Dermis microvascular lymphatic vessel endothelial cell (primary cell): ENCODE measurements at places on chromosomes 12 and 14.

GRCh38 chr14:52694761-52695480 is 437 bp downstream of the ERO1A start:
- no peak for DNase-seq

DNA sequence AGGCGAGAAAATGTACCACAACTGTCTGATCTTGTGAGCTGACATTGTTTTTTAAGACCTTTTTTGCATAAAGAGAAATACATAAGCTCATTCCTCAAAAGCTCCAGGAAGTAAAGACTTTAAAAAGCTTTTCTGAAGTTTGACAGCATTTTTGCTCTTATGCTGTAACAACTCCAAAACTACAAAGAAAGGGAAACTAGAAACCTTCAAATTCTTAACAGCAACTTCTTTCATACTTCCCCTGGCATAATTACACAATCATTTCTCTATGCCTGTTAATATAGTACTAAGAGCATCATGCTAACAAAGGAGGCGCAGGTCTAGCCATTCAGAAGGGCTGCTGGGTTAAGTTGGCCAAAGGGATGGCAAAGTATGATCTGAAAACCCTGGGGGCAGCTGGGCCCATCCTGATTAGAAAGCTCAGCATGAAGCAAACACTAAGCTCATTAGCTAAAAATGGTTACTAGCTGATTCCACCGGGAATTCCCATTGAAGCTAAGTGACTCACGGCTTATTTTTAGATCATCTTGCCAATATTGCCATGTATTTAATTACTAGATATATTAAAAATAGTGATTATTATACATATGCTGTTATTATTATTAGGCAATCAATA is 26.1 kb upstream of the ANP32D start:
- DNase-seq = peak; percentile 14

GRCh38 chr12:131948166-131948712 is 1.5 kb upstream of the EP400 start:
- DNase-seq = no peak

DNA sequence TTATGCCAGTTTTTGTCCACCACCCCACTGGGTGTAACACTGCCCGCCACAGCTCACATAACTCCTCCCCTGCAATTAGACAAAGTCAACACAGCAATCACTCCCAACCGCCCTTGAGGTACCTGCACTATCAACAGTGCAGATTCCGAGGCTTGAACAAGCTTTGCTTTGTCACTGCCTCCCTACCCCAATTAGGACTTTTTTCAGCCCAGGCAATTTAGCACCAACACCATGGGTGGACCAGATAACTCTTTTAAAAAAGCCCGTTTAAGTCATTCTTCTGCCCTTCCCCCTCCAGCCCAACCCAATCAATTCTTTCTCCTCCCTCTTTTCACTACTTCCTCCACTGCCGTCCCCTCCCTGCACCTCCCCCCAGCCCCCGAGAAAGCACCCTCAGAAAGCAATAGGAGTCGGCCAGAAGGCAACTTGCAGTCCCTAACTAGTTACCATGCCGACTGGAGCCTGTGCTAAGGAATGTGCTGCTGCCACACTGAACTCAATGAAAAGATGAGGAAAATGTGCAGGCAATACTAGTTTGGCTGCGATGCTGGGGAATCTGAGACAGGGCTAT is 45.7 kb upstream of the OTX2 start:
- no peak for DNase-seq

DNA sequence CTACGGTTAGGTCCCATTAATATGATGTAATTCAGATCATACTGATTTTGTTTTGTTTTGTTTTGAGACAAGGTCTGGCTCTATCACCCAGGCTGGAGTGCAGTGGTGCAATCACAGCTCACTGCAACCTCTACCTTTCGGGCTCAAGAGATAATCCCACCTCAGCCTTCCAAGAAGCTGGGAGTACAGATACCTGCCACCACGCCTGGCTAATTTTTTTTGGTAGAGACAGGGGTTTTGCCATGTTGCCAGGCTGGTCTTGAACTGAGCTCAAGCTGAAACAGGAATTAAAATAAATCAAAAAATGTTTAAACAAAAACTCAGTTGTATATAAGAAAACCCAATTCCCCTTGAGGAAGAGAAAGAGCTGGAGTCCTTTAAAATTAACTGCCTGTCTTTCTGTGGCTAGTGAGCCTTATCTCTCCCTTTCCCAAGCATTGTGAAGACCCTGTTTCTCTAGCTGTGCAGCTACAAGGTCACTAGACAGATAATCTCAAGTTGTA is 17.7 kb upstream of the ANAPC7 start:
- no peak for DNase-seq

DNA sequence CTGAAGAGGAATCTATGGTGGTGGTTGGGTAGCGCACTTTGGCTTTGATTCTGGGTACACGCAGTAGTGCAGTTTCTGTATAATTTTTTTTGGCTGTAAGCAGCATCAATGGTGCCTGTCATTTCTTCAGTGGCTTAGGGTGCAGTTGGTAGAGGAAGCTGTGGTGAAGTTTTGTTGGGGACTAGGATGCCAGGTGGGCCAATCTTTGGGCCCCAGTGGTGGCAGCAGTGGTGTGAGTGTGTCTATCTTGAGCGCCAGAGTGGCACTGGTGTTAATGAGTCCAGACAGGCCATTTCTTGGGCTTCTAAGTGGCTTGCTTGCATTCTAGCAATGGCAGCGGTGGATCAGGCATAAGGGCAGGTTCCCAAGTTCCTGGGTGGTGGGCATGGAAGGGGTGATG is 33.8 kb upstream of the CCND2 start:
- DNase-seq = no peak

DNA sequence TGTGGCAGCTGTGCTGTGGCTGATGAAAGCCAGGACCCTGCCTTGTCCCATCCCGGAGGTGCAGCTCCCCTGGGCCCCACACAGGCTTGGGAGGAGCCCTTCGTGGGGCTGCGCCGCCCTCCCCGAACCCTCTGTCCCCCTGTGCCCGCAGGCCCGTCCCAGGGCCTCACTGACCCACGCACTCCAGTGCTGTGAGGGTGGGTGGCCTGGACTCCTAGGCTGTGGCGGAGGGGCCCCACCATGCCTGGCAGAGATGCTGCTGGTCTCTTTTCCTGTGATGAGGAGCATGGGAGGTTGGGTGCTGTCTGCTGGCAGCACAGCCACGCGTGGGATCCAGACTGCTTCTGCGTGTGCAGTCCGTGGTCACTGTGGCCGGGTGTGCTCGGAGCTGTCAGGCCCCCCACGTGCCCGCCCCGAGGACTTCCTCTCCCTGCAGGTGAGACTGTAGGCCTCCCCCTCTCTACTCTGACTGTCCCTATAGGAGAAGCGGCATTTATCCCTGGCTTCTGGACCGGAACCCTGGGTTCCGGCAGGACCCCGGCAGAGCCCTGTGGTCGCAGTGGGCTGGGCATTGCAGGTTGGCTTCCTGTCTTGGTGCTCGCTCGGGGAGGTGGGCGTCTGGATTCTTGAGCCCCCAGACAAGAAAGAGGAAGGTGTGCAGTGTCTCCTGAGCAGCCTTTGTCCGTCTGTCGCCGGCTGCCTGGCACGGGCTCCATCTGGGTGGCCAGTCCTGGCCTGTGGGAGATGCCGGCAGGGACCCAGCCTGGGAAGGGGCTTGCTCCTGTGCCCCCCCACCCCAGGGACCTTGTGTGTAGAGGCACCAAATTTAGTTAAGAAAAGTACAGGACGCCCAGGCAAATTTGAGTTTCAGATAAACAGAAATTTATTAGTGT is 2.3 kb downstream of the MTA1 start:
- DNase-seq = no peak

- no peak for DNase-seq
These were observed 32.2 kb upstream of the BICD1 start for GRCh38 chr12:32074432-32074831.

DNA sequence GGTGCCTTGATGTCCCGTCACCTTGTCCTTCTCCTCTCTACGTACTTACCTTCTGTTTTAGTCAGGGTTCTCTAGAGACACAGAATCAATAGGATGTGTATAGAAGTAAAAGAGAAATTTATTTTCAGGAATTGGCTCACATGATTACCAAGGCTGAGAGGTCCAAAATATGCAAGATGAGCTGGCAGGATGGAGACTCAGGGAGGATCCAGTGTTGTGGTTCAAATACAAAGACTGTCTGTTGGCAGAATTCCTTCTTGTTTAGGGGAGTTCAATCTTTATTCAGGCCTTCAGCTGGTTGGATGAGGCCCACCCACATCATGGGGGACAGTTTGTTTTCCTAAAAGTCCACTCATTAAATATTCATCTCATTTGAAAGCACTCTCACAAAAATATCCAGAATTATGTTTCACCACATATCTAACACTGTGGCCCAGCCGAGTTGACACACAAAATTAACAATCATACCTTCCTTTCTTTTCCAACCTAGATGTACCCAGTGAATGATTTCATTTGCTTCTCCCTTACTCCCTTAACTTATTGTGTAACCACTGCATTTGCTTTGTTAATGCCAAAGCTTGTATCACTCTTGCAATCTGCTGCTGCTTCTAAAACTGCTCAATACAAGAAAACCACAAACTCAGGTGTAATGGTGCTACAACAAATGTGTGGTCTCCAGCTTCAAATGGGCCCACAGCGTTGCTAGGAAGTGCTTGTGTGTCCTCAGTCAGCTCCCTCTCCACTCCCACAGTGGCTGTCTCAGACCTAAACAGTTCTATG is 195.4 kb upstream of the ARHGAP5 start:
- no peak for DNase-seq

DNA sequence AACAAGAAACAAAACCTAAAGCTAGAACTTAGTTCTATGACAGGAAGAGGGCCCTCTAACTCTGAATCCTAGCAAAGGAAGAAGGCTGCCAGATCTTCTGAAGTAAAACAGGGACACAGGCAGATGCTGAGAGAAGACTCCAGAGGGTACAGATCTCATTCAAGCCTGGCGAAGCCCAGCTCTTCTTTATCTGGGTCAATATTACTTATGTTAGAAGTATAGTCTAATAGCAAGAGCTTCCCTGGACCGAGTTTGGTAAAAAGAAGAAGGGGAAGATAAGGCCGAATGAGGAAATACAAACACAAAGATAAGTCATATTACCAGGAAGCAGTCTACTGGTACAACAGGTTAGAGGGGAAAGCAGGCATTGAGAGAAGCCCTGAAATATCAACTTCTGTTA is 79.9 kb upstream of the CCDC91 start:
- DNase-seq = no peak

- DNase-seq = no peak
These were observed 581.9 kb downstream of the VRK1 start for GRCh38 chr14:97379091-97379531.

- DNase-seq = no peak
These were observed 62.1 kb downstream of the ATG14 start for GRCh38 chr14:55349565-55349964.

DNA sequence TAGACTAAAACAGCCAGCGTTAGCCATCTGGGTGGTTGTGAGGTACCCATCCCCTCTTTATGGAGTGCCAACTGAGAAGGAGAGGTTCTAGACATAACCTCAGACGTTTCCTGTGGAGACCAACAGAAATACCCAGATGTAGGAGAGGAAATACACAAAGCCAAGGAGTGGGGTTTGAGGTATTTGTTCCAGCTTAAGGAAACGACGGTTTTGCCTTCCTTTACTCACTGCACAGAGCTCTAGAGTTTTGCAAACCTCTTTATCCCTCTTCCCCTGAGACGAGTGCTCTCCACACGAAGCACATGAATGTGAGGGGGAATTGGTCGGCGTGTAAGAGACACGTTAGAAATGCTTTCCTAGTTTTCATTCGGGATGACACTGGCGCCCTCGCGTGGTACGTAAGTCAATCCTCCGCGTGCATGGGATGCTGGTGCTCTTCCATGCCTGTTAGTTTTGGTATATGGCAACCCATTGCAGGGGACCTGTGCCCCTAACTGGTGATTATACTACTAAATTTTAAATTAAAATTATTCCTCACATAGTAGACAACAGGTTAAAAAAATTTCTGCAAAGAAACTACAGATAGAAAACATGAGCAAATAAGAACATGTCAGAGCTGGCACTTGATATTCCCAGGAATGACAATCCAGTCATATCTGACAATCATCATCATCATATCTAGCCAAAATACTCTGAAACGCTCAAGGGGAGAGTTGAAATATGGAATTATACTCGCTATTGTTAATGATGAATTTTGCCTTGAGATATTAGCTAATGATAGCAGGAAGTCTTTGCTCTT is 121.7 kb downstream of the PPM1H start:
- DNase-seq = peak; percentile 44

- DNase-seq = no peak
These were observed 317.6 kb downstream of the DPF3 start for GRCh38 chr14:72576258-72576657.

DNA sequence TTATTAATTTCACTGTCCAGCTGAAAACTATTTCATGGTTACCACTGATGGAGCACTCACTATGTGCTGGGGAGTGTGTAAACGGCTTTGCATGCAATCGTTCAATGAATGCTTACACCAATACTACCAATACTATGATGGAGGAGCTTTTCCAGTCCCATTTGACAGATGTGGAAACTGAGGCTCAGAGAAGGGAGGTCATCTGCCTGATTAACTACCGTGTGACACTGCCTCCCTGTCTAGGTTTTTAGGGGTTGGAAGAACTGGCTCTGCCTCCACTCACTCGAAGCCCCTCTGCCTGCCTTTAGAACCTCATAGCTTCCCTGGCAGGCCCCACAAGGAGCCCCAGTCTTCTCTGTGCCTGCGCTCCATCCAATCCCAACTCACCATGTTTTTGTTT is 11.9 kb downstream of the MSI1 start:
- DNase-seq = no peak

DNA sequence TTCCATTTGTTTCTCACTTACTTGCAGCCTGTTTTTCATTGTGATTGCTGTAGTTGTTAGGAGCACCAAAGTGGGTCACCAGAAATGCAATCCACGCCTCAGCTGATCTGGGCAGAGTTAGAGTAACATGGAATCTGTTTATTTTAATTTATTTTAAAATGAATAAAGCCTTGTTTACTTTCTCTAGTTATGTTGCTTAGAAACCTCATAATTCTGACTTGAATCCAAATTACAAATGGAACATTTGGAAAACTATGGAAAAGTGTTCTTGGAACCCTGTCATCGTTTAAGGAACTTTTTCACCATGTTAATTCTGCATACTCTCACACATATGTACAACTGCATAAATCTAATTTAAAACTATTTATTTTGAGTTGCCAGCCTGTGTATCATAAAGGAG is 92.2 kb upstream of the DAAM1 start:
- no peak for DNase-seq

DNA sequence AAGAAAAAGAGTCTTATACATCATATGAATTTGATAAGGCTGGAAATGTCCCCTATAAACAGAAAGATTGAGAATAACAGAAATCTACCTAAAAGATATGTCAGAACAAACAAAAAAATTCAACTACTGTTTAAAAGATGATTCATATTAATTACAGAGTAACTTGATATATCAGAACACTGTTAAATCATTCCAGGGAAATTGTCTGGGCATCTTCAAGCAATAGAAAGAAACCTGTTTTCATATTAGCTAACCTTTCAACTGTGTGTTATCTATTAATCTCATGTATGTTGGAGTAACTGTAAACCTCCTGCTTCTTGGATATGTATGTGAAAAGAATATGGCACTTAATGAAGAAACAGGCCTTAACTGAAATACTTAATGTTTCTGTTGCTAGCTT is 96.7 kb downstream of the NUBPL start:
- no peak for DNase-seq

- no peak for DNase-seq
These were observed 348.2 kb downstream of the DPF3 start for GRCh38 chr14:72545411-72546311.
